ENCODE measurements at places on chromosomes 13 and 19.
A peak's percentile ranks its signal among the peaks of the same experiment; 100 is the strongest.

DNA sequence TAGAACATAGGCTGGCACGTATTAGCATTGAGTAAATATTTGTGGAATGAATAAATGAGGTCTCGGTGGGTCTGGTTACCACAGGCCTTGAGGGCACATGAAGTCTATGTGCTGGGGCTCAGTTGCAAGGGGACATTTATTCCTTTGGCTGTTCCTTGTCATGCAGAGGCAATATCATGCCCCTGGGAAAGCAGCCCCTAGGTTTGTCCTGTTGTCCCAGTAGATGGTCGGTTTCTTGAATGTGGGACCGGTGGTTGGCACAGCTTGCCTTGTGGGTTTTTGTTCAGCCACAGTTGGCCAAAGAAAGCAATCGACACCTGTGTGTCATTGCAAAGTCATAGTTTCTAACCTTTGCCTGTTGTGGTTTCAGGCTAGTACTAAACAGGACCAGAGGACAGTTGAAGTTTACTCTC, 24.7 kb upstream of the GPR183 start:
- DNase-seq = no peak

GRCh38 chr19:43504426-43505185, at the start of gene PHLDB3:
Gene PHLDB3 (minus strand): TSS chr19:43504746. CDS start chr19:43504118, 628 bp downstream.
- peak; percentile 45 for DNase-seq

DNA sequence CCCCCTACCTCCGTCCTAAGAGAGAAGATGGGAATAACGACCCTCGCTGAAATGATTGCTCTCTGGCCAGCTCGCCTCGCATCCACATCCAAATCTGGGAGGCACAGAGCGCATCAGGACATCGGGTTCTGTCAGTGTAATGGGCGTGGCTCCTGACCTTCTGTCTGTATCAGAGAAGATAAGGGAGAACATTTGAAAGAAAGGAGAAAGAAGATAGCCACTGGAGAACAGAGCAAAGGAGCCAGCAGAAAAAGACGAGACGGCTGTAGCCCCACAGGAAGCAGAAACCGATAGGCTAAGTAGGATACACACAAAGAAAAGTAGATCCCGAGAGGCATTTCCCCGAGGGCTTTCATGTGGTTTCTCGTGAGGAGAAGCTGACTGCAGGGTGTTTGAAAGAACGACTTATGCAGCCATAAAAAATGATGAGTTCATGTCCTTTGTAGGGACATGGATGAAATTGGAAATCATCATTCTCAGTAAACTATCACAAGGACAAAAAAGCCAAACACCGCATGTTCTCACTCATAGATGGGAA, 14.0 kb upstream of the GJB2 start:
- DNase-seq = no peak

- no peak for DNase-seq
These were observed 2.6 kb upstream of the HAUS5 start for GRCh38 chr19:35609851-35610353.

DNA sequence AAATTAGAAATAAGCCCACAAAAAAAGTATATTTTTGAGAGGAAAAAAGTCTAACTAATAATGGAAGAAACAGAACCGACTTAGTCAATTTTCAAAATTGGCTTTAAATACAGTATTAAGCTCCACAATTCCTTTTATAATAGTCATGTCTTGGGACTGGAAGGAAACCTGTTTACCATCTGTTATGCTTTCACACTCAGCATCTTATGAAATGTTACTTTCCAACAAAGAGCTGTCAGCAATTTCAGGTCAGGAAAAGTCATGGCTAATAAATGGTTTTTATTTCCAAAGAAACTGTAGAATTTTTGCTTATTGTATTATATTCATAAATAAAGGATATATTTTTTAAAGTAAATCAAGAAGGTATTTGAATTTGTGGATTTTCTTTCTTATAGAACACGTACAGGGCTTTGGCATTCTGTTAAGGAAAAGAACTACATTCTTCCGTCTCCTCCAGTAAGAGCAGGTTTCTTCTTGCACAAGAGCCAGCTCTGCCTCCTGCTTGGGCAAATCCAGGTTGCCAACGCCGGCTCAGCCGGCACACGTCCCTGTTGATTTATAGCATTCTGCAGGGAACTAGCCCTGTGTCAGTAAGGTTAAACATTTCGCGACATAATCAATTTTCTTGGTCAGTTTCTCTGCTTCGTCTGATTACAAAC, 52.9 kb upstream of the GPR12 start:
- no peak for DNase-seq

GRCh38 chr13:66378894-66379293, 851.2 kb downstream of the PCDH9 start:
- no peak for DNase-seq

DNA sequence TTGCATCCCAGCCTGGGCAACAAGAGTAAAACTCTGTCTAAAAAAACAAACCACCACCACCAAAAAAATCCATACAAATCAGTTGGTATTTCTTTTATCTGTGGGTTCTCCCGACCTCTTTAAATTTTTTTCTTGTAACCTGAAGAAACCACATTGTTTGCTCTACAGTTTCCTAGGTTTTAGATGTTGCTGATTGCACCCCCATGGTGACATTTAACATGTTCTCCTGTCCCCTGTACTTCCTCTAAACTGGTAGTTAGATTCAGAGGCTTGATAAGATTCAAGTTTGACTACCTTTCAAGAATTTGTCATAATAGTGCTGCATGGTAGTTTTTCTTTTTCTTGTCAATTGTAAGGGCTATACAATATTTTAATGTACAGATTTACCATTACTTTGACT, 24.0 kb downstream of the ALG5 start:
- no peak for DNase-seq

DNA sequence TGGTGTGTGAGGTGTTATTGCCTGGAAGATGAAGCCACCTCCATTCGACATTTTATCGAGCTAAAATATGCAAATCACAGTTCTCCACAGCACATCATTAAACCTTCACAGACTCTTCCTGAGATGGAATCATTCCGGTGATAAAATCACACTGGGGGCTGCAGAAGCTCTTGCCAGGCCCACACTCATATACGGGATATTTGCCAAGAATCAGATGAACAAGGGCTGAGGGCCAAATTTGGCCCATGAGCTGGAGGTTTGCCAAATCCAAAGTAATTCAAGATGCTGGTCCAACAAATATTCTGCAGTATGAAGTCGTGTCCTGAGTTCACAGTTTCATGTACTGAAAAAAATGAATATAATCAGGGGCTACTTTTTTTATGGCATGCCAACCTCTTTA, 16.7 kb upstream of the RXFP2 start:
- peak; percentile 4 for DNase-seq

- no peak for DNase-seq
These were observed 218.3 kb upstream of the EDNRB start for GRCh38 chr13:78136966-78137365.

DNA sequence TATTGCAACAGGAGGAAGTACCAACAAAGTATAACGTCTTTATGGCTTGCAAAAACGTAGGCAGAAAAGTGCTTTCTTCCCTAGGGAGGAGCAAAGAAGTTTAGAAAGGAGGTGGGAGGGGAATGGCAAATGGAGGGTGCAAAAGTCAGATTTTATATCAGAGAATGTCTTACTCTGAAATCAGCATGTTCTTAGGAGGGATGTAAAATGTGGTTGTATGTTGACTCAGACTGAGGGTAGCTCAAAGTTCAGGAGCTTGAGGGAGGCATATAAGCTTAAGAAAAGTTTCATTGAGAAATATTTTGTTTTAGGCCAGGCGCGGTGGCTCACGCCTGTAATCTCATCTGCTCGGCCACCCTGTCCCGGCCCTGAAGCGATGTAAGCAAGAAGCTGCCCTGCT, 1.7 kb downstream of the ZNF90 start:
- no peak for DNase-seq

DNA sequence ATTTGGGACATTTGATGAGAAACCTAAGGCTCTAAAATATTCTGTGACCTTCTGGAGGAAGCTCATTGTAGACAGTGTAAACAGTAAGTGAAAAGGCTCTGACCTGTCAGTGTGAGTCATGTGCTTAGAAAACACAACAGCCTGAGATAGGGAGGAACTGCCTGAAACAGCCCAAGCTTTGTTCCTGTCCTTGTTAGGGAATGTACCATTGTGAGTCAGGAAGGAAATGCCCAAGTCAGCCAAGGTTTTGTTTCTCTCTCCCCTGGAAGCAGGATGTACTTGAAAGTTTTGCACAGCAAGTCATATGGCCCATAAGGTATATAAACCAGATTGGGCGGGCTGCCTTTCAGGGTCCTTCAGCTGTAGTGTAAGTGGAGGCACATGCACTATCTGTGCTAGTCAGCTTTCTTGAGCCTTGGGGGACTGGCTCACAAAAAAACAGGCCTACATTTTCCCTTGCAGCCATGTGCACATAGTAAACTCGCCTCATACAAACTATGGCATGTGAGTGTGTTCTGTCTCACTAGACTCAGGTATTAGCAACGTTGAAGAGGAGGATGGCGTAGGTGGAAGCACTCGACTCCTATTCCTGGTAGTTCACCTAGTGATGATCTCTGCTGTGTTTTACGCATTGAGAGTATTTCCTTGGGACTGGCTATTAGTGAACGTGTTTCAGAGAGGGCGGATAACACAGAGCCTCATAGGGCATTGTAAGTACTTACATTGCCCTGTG, 141.2 kb upstream of the KLHL1 start:
- peak; percentile 40 for DNase-seq

GRCh38 chr19:47781590-47782262, 3.2 kb downstream of the SELENOW start:
- no peak for DNase-seq

DNA sequence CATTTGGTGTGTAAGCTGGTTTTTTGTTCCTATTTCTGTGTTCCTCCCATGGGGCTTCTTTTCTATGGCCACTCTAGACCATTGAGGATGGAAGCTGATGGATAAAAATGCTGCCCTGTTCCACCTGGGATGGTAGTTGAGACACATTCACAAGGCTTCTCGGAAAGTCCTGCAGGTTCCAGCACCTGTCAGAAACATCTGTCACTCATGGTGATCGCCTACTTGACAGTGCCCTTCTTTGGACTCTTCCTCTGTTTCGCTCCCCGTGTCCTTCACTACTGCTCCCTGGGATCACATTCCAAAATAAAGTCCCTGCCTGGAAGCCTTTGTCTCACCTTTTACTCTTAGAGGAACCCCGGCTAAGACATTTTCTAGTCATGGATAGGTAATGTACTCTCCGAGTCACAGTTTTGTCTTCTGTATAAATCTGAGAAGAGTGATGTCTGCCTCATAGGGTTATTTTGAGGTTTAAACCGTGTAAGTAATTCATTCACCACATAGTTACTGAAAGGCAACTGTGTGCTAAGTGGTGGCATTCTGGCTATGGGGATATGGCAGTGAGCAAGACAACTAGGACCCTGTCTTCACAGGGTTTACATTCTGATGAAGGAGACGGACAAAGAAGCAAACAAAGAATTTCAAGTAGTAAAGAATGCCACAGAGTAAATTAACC, 21.0 kb downstream of the UBAC2 start:
- no peak for DNase-seq

- DNase-seq = no peak
These were observed 141.0 kb downstream of the POSTN start for GRCh38 chr13:37457612-37458011.

DNA sequence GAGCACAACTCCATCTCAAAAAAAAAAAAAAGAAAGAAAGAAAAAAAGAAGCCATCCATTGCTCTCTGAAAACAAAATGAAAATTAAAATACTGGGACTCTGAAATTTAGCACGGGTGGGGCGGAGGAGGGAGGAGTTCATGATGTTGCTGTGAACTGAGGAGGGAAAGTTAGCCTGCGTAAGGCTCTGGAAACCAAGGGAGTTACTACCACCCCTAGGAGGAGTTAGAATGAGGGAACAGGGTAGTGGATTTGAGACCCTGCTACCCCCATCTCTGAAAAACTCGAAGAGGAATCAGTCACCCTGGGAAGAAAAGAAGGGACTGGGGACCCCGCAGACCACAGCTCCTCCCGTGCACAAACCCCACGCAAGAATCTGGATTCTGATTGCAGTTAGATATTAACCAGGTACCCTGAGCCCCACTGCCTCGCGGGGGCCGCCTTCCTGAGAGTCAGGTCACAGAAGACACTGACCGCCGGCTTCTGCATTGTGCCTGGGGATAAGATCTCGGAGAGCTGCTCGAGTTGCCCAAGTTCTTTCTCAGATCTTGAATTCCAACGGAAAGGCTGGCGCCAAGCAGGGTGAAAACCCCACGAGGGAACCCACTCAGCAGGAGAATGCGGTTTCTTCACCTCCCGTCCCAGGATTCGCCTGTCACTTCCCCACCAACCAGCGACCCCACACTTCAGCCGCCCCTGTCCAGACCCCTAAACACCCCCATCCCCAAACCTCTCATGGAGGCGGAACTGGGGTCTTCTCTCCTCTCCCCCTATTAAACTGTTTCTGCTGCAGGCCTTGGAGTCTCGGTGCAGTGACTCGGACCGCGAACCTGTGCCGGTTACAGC, 870 bp downstream of the ZNF442 start:
- DNase-seq = peak; percentile 10

- DNase-seq = no peak
These were observed 74.6 kb upstream of the GPR183 start for GRCh38 chr13:99381766-99382165.

- DNase-seq = peak; percentile 36
These were observed 3.5 kb downstream of the FZR1 start for GRCh38 chr19:3509566-3509989.

DNA sequence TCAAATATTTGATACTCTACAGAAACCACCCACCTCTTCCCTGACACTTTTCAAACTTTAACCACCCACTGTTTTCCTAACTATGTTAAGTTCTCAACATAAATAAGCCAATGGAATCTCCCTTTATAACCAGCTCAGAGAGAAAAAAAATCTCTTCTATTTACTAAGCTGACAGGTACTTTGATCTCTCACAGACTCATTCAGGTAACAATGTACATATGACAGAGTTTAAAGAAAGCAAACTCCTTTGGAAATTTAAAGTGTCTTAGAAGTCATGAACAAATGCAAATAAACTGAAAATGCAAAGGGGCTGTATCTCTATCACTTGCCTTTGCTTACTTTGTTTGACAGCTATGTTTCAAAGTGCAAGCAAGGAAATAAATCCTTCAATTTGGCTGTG, 109.3 kb downstream of the KLF12 start:
- no peak for DNase-seq

GRCh38 chr13:109691689-109692088, 94.7 kb downstream of the IRS2 start:
- DNase-seq = no peak

GRCh38 chr19:28022506-28022905, 1190.4 kb downstream of the UQCRFS1 start:
- no peak for DNase-seq

DNA sequence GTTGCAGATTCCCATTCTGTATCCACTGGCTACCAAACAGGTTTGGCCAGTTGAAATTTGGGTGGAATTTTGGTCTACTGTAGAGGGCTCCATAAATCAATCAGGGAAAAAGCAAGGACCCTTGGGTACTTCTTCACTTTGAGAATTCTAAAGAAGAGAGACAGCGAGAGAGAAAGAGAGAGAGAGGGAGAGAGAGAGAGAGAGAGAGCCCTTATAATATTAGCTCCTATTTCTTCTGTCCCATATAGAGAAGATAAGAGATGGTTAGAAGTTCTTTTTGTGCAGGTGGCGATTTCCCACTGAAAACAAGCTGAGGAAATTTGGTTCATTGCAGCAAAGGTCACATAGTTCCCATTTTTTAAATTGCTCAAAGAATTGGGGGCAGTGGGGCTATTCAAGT, 88.6 kb upstream of the ZNF536 start:
- no peak for DNase-seq

- peak; percentile 72 for DNase-seq
These were observed at the start of gene JAK3 for GRCh38 chr19:17847538-17848366. Gene JAK3 (minus strand): TSS chr19:17847982. CDS start chr19:17844417, 3,565 bp downstream.

Measured in urothelium cell line (cell line).